Activated CD4-positive, alpha-beta memory T cell treated with anti-CD3 and anti-CD28 coated beads, Interleukin-2, amount 10 ng/mL, durations not matched to agents 7 days and 5 days (primary cell): ENCODE measurements at places on chromosomes 12 and 14.

DNA sequence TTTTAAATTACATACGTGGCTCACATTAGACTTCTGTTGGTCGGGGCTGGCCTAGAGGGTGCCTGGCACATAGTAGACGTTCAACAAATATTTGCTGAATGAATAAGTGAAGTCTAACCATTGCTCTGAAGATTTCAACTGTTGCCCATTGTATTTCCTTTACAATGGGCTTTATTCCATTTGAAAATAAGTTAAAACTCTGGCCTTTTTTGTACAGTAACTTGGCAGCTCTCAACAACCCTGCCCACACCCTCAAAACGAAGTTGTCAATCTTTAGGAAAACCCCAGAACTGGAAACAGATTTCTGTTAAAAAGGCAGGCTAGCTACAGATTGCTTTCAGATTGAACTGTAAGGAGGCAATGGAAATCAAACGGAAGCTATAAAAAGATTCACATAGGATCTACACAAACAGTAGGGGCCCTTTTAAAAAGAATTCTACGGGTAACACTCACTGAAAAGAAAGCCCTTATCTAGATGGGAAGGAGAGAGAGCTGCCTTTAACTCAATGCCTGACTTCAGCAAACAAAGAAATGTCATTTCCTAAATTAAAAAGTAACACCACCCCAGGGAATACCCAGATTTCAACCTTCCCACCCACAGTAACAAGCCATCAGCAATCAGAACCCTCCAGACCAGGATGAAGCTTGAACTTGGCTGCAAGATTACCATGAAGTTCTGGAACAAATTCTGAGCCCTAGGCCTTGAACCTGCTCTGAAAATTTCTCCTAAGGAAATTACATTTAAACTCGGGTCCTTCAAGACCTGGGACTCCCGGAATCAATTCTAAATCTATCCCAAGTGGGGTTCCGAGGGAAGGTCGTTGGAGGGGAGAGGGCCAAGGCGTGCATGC, 1.4 kb downstream of the WSB2 start:
- no peak for DNase-seq

DNA sequence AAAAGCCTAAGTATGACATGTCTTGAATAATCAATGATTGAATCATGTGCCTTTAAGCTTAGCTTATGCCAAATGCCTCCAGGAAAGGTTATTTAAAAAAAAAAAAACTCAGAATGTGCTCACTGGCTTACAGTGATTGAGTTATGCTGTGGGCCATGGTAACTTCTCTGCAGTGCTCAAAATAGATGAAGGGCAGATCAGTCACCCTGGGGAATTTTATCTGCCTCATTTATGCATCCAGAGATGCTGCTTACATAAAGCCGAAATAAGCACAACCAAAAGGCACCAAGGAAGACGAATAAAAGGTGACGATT, 118.7 kb upstream of the MDM1 start:
- DNase-seq = no peak

DNA sequence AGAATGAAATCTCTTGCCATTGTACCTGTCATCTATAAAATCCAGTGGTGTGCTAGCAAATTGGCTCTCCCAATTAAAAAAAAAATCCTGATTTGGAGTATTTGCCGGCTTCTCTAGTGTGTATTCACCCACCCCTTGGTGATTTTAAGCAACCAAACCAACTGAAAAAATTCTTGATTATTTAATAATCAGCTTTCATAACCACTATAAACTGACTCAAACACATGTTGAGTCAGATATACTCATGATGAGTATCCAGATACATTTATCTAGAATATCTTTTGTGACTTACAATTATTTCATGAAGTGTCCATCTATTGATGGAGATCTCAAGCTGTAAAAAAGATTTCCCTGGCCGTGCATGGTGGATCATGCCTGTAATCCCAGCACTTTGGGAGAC, 205.4 kb downstream of the RASSF9 start:
- DNase-seq = no peak

DNA sequence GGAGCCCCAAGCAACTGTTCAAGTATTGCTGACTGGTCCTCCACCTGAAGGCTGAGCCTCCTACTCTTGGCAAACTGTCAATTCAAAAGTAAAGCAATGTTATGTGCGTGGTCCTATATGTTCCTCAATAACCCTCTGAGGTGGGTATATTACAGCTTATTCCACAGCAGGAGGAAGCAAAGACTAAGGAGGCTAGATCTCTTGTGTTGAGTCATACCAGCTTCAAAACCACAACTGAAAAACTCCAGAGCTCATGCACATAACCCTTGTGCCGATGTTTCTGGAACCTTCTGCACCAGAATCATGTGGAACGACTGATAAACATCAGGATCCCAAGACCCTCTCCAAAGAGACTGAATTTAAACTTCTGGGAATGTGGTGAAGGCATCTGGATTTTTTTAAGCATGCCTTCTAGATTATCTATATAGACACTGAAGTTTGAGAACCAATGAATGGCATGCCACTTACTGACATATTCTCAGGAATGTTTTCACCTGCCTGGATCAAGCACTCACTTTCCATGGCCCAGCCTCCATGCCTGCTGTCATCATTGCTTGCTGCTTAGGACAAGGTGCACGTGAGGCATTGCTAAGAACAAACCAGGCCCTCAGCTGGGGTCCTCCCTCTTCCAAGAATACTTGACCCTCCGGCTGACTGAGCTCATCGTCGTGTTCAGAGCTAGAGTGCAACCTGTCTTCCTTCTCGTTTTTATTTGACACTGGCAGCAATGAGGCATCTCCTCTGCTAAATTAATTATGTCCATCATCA, 194.7 kb downstream of the BCL11B start:
- no peak for DNase-seq

GRCh38 chr12:1391722-1392121, 202.7 kb downstream of the FBXL14 start:
- no peak for DNase-seq

GRCh38 chr12:70721656-70722357, 84.6 kb upstream of the PTPRB start:
- DNase-seq = no peak

DNA sequence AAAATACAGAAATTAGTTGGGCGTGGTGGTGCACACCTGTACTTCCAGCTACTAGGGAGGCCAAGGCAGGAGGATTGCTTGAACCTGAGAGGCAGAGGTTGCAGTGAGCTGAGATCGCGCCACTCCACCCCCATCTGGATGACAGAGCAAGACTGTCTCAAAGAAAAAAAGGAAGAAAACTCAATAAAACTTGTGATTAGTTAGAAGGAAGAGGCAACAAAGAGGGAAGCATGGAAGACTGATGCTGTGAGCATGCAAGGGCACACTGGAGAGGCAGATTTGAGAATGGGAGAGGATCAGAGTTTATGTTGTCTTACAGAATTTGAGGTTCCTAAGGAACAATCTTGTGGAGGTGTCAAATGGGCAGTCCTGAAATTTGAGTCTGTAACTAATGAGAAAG, 2.8 kb upstream of the ZC2HC1C start:
- no peak for DNase-seq

GRCh38 chr14:74515891-74516412, 22.4 kb downstream of the ISCA2 start:
- no peak for DNase-seq
